ENCODE measurements at places on chromosomes 3 and 15.

DNA sequence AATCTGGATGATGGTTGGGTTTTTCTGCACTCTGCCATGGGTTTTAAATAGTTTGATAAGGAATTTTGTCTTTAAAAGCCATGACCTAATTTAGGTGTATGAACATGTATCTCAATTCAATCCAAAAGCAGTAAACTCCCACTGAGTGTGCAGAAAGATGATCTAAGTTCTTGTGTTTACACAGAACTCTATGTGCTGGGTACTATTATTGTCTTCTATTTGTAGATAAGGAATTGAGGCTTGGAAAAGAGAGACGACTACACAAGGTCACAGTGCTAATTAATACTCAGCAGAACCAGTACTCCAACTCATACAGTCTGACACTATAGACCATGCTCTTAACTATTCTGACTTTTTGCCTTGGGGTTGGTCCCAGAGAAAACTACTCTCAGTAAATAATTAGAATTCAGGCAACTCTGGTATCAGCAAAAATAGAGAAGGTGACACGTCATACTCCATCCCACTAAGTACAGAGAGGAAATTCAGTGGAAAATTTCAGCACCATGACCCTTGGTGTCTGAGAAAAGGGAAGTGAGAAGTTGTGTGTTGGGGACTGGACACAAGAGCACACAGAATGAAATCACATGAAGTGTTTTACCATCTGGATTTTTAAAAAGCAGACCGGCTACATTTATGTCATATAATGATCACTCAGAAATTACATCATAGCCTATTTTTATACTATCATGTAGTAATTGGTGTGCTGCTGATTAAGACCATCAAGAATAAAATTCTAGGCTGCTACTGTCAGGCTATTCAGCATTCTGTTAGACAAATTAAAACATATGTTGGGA lies 18.3 kb upstream of the MYH15 start:
- peak; percentile 13 for DNase-seq

GRCh38 chr15:77019521-77020331 lies 24.8 kb downstream of the PSTPIP1 start:
- DNase-seq, result no peak

GRCh38 chr3:43953380-43953779 lies 262.6 kb downstream of the ABHD5 start:
- DNase-seq, result no peak

GRCh38 chr3:190088890-190089289 lies 31.8 kb downstream of the P3H2 start:
- no peak for DNase-seq

- DNase-seq, result no peak
Measured at GRCh38 chr3:42662813-42663535, 9.5 kb downstream of the ZBTB47 start.

DNA sequence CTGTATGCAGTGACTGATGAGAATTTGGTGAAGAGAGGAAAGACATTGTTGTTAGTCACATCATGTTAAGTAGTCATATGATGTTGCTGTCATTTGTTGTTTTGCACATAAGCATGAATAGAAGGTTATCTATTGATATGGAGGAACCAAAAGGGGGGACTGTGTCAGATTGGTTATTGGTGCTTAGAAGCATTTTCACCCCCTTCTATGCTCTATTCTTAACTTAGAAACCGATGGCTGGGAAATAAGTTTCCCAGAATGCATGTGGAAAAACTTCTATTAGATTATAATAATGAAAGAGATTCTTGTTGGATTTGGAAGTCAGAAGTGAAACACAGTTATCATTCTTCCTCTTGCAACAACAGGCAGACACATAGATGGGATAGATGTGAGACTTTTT lies 33.2 kb upstream of the CADM2 start:
- DNase-seq, result no peak

DNA sequence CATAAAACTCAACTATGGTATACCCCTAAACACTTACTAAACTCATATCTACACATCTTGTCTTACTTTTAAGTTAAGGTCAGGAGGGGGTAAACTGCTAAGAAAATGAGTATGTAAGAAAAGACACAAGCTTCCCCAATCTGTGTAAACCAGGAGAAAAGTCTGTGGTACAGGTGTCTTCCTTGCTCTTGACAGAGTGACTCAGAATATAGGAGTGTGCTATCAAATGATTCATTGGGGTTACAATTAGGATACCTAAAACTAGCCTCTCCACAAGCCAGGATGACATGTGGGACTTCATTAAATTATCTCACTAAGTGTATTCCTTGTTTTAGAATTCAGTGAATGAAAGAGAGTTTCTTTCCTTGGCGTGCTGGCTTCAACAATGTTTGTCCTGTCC lies 274.8 kb downstream of the BBX start:
- DNase-seq, result no peak

- DNase-seq, result no peak
Measured at GRCh38 chr15:86316216-86316615, 236.5 kb downstream of the AGBL1 start.
